ENCODE measurements at places on chromosomes 3 and 15.
A peak's percentile ranks its signal among the peaks of the same experiment; 100 is the strongest.

DNA sequence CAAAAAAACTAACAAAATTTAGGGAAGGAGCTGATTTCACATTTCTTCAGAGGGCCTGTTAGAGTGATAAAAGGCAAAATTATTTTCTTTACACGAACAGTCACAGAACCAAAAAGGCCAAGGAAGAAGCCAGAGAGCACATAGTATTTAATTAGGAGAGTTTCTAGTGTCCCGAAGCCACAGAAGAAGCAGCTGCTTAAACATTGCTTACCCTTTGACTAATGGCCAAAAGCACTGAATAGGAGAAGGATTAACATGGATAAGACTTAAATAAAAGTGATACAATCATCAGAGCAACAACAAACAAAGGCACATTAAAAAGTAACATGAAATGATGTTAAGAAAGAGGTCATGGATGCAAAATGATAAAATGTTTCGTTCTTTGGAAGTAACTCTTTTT lies 98.6 kb downstream of the CHL1 start:
- DNase-seq, result no peak

DNA sequence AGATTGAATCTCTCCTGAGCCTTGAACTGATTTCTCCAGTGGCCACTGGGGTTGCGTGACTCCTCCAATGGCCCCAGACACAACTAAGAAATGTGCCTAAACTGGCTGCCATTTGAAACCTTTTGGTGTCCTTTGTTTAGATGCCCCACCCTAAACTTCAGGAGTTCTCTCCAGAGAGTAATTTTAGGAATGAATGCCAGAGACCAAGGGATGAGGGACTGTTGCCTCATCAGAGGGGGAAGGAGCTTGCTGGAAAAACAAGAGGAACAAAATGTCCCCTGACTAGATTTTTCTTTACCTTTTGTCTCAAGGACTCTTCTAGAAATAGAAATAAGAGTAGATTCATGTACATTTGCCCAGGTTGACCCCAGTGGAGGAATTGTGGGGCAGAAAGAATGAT lies 8.1 kb upstream of the ADPRH start:
- DNase-seq, result no peak

DNA sequence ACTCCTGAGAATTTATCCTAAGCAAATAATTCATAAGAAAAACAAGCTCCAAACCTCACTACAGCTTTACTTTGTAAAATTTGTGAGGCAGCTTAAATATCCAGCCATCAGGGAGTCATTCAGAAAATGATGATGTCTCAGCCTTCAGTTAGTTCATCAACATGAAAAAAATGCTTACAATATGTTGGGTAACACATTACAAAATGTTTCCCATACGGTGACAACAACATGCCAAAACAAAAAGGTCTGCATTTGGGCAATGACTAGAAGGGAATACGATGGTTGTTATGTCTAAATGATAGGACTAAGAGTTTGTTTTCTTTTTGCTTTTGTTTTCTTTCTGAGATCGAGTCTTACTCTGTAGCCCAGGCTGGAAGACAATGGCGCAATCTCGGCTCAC lies 47.0 kb upstream of the CFAP161 start:
- no peak for DNase-seq

GRCh38 chr3:23442598-23443383 lies 239.7 kb downstream of the UBE2E2 start:
- DNase-seq, result peak; percentile 66

DNA sequence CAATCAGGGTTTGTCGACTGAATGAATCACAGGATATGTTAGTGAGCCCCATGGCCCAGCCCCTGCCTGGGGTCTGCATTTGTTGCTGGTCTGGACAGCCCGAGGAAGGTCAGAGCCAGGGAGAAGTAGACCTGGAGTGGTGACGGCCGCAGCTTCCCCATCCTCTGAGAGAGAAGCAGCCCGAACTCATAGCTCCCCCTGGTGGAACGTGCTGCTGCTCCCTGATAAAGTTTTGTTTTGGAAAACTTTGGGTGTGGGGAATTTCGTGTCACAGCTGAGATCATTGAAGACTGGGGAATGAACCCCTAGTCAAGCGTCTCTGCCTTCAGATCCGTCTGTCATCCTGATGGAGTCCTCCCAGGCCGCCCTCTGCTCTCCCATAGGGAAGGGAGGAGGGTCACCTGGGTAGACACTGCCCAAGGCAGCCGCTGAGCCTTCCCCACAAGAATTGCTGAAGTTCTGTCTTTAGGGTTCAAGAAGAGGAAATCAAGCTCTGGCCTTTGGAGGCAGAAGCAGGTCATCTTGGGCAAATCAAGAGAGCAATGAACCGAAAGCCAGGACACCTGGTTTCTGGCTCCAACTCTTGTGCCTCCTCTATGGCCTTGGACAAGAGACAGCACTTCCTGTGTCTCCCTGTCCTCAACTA lies 60.5 kb downstream of the GLDN start:
- peak; percentile 68 for DNase-seq

GRCh38 chr3:45135959-45136358 lies 10.2 kb downstream of the CDCP1 start:
- peak; percentile 37 for DNase-seq

DNA sequence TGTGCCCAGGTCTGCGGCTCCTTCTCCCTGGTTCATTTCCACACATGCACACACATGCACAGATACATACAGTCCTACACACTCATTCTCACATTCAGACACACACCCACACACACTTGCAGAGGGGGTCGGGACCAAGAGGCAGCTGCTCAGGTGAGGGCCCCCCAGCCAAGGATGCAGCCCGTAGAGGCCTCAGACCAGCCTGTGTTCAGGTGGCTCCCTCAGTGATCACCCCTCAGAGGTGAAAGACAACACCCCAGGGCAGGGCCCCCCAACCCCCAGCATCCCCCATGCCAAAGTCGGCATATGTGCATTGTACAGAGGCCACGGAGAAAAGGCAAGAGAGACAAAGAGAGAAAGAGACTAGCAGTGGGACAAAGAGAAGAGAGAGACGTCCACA lies 5.9 kb upstream of the CORO2B start:
- no peak for DNase-seq

- DNase-seq, result no peak
Measured at GRCh38 chr3:123119802-123120201, 53.0 kb downstream of the PDIA5 start.

DNA sequence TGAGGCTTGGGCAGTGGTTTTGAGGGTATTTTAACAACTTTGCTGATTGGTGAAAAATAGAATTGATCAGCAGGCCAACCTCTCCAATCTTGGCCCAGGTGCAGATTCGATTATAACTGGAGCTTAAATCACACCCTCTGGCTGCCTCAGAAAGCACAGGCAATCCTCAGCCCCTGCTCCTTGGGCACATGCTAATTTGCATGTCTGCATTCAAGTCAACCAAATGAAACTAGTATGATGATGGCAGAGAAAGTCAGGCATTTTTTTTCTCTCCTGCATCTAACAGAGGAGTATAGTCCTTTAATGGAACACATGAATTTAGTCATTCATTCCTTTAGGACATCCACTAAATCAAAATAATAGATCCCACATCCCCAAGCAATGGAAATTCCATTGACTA lies 16.8 kb upstream of the NMNAT3 start:
- DNase-seq, result no peak

- DNase-seq, result no peak
Measured at GRCh38 chr3:187002915-187003314, 72.6 kb downstream of the ST6GAL1 start.

GRCh38 chr3:50288387-50289007 lies 3.7 kb downstream of the IFRD2 start:
- no peak for DNase-seq

- DNase-seq, result peak; percentile 4
Measured at GRCh38 chr3:68206524-68207117, 552.2 kb upstream of the SUCLG2 start.

- no peak for DNase-seq
Measured at GRCh38 chr3:149462581-149463011, 11.9 kb upstream of the TM4SF4 start.

GRCh38 chr3:168511428-168512014 lies 415.8 kb upstream of the GOLIM4 start:
- DNase-seq, result peak; percentile 12

DNA sequence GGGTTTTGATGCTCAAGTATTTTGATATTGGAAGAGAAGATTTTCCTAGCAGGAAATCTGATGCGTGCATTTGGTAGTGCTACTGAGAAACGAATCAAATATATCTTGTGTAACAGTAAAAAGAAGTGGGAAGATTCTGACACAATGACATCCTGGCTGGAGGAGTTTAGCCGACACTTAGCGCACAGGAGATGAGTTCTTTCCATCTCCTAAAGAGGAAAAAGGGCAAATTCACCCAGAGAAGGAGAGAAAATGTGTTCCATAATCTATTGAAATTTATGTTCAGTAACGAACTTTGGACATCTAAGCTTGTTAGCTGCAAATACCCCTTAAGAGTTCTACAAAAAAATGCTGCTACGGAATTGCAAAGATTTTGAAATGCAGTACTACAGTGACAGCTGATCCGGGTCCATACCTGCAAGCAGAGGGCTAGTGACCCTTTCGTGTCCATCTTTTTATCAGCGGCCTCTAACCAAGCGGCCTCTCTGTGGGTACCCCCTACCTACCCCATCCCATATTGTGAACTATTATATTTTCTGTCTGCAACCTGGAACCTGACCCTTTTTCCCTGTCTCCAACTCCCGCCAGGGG lies 971 bp downstream of the CPOX start:
- DNase-seq, result peak; percentile 18

DNA sequence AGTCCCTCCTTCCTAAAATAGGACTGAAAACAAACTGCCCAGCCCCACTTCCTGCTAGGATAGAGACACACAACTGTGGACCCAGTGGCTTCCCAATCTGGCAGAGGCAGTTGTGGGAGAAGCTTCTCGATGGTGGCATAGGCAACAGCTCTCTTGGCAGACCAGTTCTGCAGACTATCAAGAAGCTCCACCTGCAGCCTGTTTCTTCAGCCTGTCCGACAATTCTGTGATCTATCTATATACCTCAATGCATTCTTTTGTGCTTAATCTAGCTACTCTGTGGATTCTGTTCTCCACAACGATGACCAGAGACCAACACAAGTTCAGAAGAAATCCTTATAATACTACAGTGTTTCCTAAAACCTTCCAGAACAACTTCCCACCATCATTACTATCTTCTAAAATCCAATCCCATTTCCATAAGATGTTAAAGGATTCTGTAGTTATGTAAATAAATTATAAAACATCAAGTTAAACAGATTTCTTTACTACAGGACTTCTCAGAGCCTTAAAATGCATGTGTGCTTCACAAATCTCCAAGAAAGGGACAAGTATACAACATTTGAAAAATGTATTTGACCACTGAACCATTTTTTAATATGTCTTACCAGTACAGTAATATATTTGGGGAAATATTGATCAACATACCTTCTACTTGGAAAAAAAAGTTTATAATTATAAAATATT lies 57.7 kb downstream of the IGF2BP2 start:
- peak; percentile 22 for DNase-seq

DNA sequence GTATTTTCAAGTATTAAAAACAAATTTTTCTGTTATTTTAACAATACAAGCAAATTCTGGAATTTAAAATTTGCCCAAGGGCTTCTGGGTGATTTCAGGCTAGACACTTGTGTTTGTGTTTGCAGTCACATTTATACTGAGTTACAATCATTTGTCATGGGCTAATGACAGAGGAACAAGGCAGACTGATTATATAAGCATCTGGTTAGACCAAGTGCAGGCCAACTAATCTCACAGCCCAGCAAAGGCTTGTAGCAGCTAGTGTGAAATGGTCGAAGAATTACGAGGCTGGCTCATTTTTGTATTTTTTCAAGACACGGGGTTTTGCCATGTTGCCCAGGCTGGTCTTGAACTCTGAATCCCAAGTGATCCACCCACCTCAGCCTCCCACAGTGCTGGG lies 52.1 kb downstream of the CMTM8 start:
- no peak for DNase-seq

GRCh38 chr3:64642327-64643151 lies 45.3 kb downstream of the ADAMTS9 start:
- no peak for DNase-seq

- no peak for DNase-seq
Measured at GRCh38 chr3:10357095-10357494, 36.2 kb upstream of the SEC13 start.

DNA sequence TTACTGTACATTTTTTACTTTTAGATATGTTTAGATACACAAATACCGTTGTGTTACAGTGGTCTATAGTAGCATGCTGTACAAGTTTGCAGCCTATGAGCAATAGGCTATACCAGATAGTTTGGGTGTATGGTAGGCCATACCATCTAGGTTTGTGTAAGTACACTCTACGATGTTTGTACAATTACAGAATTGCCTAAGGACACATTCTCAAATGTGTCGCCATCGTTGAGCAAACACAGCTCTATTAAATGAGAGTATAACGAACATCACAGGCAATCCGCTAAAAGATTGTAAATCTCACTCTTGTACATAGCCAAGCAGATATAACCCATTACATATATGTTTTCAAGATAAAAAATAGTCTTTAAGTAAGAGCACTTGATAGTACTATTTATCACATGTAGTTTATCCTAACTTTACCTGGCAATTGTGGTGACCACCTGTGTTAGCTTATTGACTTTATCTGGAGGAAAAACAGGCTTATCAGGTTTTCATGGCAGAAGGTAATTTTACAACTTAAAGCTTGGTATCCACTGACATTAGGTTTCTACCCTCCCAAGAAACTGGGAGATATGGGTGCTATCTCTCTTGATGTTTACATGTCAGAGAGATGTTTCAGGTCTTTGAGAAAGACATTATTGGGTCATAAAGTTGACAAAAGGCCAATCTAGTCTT lies 898.7 kb downstream of the NSUN3 start:
- DNase-seq, result no peak

DNA sequence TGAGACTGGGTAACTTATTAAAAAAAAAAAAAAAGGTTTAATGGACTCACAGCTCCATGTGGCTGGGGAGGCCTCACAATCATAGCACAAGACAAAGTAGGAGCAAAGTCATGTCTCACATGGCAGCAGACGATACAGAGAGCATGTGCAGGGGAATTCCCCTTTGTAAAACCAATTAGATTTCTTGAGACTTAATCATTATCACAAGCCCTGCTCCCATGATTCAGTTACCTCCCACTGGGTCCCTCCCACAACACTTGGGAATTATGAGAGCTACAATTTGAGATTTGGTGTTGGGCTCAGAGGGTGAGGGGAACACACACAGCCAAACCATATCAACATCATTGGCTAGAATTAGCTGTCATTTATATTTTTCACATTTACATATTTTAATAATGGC lies 221.0 kb downstream of the RSRC1 start:
- no peak for DNase-seq

GRCh38 chr15:83970295-83970890 lies 265.2 kb upstream of the GOLGA6L4 start:
- no peak for DNase-seq

DNA sequence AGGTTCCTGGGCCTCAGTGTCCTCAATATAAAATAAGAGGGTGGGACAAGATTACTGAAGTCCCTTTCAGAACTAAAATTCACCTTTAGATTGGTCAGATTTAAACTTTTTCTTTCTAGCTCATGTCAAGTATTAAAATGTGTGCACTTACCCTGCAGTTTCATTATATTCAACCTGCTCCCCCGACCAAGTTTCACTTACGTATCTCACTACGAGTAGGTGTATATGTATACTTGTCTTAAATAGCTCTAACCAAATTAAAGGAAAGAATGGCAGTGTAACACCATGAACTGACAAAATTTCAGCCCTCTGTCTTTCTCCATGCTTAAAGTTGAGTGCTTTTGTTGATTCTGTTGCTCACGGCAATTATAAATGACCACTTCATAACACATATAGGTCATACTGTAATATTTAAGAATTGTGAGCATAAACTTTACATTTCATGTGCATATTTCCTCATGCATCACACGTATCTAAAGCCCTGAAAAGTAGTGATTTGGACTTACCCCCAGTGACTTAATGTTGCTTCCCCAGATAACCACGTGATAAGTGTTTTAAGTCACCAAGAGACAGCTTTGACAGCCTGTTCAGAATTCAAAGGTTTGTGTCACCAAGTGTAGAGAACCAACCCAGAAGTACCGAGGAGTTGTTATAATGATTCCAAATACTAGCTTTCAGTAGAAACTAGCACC lies 70.0 kb downstream of the PGPEP1L start:
- DNase-seq, result no peak
